PC-3 (cell line): ENCODE measurements at places on chromosomes 6 and 20.

DNA sequence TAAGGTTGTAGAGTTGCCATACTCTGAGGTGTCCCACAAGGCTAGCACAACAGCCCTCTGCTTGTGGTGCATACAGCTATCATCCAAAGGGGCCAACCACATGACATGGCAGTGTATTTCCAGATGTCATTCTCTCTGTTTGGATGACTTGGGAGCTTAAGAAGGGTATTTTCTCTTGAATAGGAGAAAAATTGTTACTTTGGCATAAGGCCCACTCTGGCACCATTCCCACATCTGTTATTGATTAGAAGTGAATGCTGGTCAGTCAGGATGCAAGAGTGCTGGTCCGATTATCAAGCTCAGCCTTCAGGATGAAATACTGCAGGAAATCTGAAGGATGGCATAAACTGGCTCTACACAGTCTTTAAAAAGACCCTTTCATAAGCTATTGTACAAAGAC is 83.6 kb upstream of the C20orf144 start:
- no peak for DNase-seq

DNA sequence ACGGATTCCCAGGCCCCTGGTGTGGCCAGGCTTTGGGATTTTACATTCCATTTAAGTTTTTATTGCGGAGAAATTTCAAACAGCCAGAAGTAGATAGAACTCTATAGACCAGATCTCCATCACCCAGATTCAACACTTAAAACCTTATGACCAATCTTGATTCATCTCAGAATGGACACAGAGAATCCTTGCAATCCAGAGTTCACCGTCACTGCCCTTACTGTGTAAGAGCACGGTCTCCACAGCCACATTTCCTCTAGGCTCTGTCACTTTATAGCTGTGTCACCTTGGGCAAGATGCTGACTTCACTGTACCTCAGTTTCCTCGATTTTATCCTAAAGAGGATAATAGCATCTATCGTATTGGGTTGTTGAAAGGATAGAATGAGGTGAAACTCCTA is 979 bp downstream of the ZNF133 start:
- no peak for DNase-seq

DNA sequence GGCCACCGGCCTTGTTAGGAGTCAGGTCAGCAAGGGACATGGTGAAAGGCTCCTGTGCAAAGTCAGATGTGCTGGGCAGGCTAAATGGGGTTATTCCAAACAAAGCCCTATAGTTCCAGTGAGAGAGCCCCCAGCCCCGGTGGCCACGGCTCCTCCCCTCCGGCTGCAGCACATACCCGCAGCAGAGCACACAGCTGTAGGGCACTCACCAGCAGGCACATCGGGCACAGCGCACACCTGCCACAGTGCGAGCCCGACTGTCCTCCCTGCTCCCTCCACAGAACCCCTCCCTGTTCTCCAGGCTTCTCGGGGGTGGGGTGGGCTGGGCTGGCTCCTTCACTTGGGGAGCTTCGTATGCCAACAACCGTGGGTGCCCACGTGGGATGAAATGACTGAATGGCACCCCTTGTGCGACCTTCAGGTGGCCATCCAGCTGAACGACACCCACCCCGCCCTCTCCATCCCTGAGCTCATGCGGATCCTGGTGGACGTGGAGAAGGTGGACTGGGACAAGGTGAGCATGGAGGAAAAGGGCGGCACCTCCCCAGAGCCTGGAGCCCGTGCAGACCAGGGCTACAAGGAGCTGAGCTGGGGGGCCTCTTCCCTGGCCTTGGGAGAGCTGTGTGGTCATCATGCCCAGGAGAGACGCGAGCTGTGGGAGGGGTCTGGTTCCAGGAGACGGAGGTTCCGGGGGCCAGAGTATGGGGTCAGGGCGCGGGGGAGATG is 30.9 kb downstream of the PYGB start:
- no peak for DNase-seq

DNA sequence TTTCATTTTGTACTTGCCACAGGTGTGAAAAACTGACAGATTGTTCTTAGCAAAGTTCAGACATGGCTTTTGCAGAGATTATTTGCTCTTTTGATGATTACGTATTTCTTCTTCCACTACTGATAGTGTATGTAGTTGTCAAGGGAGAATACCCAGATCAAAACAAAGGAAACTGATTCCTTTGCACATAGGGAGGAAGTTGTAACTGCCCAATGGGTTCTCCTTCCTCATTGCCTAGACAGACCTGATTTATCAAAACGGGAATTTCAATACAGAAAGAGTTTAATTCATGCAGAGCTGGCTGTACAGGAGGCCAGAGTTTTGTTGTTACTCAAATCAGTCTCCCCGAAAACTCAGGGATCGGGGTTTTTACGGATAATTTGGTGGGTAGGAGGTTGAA is 214.7 kb downstream of the BCAS1 start:
- DNase-seq = no peak

DNA sequence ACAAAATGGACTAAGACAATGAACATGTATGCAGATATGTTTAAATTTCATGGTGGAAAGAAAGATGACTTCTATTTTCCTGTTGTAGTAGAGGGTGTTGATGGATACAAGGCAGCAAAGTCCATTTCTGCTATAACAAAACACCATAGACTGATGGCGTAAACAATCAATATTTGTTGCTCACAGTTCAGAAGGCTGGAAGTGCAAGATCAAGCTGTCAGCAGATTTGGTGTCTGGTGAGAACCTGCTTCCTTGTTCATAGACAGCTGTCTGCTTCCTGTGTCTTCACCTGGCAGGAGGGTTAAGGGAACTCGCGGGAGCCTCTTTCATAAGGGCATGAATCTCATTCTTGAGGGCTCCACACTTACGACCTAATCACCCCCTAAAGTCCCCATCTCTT is 83.0 kb upstream of the ELOVL5 start:
- no peak for DNase-seq

DNA sequence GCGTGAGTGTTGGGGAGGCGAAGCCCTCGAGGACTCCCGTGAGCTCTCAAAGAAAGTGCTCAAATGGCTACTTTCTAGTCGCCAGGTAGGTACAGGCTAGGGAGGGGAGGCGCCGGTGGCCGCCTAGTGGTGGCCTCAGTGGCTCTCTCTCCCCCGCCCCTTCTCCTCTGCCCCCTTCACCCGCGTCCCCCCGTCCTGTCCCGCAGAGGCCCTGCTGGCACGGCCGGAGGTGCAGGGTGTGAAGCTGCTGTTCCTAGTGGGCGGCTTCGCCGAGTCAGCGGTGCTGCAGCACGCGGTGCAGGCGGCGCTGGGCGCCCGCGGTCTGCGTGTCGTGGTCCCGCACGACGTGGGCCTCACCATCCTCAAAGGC is 16.3 kb downstream of the ADISSP start:
- no peak for DNase-seq

DNA sequence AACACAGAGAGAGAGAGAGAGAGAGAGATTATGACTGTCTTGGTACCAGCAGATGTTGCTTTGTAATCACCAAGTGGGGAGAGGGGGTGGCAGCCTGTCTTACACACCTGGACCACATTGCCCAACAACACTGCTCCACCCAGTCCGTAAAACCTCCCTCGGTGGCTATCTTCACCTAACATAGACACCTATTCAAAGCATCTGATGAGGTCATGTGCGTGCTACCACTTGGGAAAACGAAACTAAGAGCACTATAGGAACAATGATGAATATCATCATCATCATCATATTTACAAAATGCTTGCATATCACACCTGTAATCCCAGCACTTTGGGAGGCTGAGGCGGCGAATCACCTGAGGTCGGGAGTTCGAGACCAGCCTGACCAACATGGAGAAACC is 24.1 kb upstream of the SALL4 start:
- DNase-seq = no peak

DNA sequence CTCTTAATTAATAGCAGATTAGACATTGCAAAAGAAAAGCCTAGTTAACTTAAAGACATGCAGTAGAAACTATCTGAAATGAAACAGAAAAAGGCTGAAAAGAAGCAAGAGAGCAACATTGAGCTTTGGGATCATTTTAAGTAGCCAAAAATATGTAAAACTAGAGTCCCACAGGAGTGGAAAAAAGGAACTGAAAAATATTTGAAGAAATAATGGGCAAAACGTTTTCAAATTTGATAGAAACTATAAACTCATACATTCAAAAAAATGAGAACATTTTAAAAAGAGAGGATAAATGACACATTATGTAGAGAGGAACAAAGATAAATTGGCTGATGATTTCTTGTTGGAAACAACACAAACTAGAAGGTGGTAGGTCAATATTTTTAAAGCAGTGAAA is 166.1 kb upstream of the AKAP12 start:
- no peak for DNase-seq

GRCh38 chr20:59481477-59482018 is 122.8 kb upstream of the PHACTR3 start:
- no peak for DNase-seq

- DNase-seq = peak; percentile 86
Measured at GRCh38 chr20:35992713-35993335, 24.4 kb downstream of the CNBD2 start.

GRCh38 chr6:125899726-125900182 is 56.8 kb upstream of the HINT3 start:
- no peak for DNase-seq
